ENCODE measurements at places on chromosomes 7 and 10. TPM values are rescaled to one million over a fixed set of nuclear protein-coding genes. Genes with fewer than 3 reads are reported as not detected.
A peak's percentile ranks its signal among the peaks of the same experiment; 100 is the strongest.

Gene GTF2IRD2
- 13.7 TPM for polyA plus RNA-seq

Gene LAMB1
- 406 TPM for polyA plus RNA-seq

GRCh38 chr7:51224811-51225595 is 91.6 kb downstream of the COBL start:
- no peak for DNase-seq

DNA sequence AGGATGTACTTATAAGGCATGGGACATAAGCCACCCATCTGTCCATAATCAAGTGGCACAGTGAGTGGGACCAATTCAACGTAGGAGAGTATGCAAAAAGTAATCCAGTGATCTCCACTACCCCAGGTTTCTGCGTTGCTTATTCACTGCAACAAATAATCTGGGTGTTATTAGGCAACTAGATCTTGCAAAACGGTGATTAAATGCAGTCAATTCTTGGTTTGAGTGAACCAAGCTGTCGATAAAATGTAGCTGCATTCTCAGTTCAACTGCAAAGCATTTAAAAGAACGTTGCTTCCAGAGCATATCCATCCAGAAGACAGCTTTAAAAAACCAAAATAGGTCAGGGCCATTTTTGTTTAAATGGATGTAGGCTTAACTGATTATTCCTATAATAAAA is 5.0 kb downstream of the LSMEM1 start:
- no peak for DNase-seq

DNA sequence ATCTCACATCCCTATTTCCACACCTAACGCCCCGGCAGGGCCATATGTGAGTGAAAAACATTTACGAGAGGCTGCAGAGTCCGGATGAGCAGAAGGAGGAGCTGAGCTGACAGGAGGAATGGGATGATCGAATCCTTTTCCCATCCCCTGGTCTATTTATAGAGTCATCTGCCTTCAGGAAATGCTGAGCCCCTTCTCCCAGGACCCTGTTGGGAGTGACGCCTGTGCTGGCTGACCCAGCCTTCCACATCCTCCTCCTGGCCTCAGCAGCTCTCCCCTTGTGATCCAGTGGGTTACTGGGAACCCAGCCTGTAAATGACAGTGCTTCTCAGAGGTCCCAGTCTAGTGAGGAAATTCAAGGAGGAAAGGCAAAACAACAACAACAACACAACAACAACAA is 16.6 kb downstream of the DENND2A start:
- peak; percentile 89 for DNase-seq

DNA sequence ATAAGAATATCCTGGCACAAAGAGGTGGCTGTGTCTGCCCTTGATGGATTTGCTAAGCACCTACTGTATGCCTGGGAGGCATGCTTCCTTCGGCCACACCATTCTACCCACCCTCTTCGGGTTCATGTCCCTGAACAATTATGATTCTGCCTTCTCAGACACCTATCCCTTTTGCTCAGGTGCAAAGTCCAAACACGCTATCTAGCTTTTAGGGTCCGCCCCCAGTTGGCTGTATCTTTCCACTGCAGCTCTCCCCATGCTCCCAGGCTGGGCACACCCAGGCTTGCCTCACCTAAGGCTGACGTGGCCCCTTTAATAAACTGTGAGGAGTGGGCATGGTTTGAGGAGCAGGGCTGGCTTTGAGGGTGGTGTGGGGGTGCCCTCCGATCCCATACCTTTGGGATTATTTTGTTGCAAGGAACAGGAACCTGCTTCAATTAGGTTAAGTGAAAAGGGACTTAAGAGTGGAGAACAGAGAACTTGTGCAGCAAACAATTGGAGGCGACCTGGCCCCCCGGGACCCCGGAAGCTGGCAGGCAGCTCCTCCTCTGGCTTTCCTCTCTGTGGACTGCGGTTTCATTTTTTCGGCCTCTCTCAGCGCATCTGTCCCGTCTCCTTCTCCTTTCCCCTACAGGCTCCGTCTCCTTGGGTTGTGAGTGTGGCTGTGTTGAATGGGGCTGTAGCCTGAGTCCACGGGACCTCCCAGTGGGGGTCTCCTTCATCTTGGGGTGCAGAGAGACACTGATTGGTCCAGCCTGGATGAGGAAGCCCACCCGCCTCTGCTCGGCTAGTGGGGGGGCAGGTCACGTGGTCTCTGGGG is 3.8 kb downstream of the CLIP2 start:
- DNase-seq: no peak

GRCh38 chr10:91210435-91210834 is 10.0 kb upstream of the PCGF5 start:
- no peak for DNase-seq

GRCh38 chr7:22110227-22110839 is 164.6 kb upstream of the CDCA7L start:
- DNase-seq: peak; percentile 73

- no peak for DNase-seq
These were observed 19.7 kb downstream of the TMEM243 start for GRCh38 chr7:87199700-87200450.

DNA sequence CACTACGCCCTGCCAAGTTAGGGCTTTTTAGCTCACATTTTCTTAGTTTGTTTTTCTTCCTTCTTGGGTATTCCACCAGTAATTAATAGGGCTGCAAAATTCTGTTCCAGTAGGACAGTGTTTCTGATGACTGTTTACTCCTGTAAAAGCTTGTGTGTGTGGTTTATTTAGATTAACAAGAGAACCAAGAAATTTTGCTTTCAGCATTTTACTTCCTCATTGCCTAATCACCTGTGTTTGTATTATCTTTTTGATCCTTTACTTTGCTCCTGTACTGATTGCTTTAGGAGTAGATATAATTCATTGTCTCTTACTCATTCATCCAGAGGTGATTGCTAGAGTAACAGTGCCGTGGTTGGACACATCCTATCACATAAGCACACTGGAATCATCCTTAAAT is 27.7 kb downstream of the TDRD1 start:
- DNase-seq: no peak

Measured in forelimb muscle (tissue), 1 donor.